ENCODE measurements at places on chromosomes 1 and 21.

DNA sequence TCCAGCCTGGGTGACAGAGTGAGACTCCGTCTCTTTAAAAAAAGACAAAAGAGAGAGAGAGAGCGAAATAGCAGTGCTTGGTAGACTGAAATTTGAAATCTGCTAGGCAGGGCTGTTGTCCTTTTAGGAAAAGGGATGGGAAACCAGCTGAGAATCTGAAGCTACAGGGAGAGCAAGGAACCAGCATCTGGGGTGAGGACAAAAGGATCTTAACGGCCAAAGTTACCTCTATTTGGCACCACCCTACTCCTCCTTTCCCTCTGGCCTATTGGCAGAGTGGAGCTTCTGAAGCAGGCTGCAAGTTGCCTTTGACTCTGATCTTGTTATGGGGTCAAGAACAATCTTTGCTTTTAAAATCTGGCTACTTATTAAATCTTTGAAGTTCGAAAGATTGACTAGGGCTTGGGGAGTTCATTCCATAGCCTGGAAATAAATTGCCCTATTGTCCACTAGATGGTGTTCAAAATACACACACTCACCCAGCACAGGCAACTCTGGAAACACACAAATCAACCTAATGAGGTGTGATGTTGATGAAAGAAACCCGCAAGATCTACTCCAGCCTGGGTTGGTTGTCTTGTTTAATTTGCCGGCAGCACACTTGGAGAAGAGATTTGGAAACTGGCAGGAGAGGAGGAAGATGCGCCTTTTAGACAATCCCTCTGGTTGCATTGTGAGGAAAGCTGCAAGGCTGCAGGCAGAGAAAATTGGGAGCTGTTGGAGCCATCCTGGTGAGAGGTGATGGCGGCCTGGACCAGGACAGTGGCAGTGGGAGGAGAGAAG lies 16.5 kb upstream of the PARP1 start:
- DNase-seq, result peak; percentile 56

- DNase-seq, result peak; percentile 87
Measured at GRCh38 chr1:29120947-29121485, 2.7 kb downstream of the TMEM200B start.

DNA sequence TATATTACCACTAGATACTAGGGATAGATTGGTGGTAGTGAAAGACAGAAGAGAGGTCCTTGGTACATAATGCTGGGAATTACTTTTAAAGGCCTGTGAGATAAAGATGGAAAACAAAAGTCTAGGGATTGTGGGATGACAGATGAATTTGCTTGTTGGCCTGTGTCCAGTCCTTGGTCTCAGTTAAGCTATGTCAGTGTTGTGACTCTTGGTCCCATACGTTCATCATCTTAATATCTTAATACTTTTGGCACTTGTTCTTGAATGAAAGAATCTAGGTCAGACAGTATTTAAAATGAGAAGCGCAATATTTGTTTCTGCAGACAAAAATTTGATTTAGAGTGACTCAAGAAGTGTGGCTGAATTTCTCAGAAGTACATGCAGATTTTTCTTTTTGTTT lies 7.6 kb downstream of the RPL5 start:
- no peak for DNase-seq

DNA sequence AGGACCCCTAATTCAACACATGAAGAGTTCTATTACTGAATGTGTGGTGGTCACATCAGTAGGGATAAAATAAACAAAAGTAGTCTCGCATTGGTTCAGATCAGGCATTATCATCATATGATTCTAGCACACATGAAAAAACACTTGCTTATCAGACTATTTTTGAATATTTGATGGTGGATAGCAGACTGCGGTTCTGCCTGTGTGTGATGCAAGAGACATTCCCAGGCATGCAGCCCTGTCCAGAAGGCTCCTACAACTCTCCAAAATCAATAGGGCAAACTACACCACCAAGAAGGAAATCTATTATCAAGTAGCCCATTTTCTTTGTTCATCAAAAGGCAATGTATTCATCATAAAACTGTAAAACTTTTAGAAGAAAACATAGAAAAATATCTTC lies 304.7 kb downstream of the DUSP10 start:
- DNase-seq, result no peak

DNA sequence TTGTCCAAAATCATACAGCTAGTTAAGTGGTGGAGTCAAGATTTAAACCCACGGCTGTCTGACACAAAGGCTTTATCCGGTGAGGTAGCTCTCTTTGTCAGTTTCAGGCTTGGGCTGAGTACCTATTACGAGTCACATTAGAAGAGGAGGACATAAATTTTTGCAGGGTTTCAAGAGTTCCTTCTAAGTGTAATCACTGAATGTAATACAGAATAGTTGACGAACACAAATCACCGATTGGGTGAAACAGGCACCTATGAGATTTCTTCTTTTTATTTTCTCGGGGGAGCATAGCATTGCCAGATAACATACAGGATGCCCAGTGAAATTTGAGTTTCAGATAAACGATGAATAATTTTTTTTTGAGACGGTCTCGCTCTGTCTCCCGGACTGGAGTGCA lies 847 bp downstream of the PSMD4 start:
- DNase-seq, result peak; percentile 8

- peak; percentile 86 for DNase-seq
Measured at GRCh38 chr1:45205011-45205909, 1.1 kb downstream of the ZSWIM5 start.

GRCh38 chr1:51963592-51964308 lies 26.8 kb downstream of the RAB3B start:
- DNase-seq, result no peak

- DNase-seq, result no peak
Measured at GRCh38 chr1:116451702-116452101, 78.7 kb downstream of the ATP1A1 start.

GRCh38 chr1:153592748-153593147 lies 20.2 kb downstream of the S100A16 start:
- no peak for DNase-seq

GRCh38 chr1:161382214-161383019 lies 14.7 kb upstream of the CFAP126 start:
- DNase-seq, result peak; percentile 59

- DNase-seq, result peak; percentile 15
Measured at GRCh38 chr1:216765346-216766300, 42.4 kb upstream of the ESRRG start.

- DNase-seq, result no peak
Measured at GRCh38 chr21:41653954-41654491, 112.8 kb downstream of the RIPK4 start.
